Astrocyte (in vitro differentiated cells and primary cell): ENCODE measurements at places on chromosomes 4 and X.

GRCh38 chr4:3107691-3108121 is 33.2 kb downstream of the HTT start:
- H3K27ac ChIP-seq = peak overlapping the region; percentile 70
- DNase-seq = no peak
- H3K27me3 ChIP-seq = no peaks in the 10 kb centered on the region
- no peak overlapping the region for H3K4me3 ChIP-seq
- peaks cover 27% of the 10 kb centered on the region for H3K4me1 ChIP-seq

GRCh38 chrX:22360129-22360528 is 87.4 kb downstream of the CBLL2 start:
- no peak overlapping the region for H3K4me3 ChIP-seq
- H3K27ac ChIP-seq = no peak overlapping the region
- H3K27me3 ChIP-seq = no peaks in the 10 kb centered on the region

GRCh38 chr4:84530871-84531270 is 31.8 kb upstream of the NKX6-1 start:
- H3K27ac ChIP-seq = no peak overlapping the region
- no peaks in the 10 kb centered on the region for H3K36me3 ChIP-seq
- H3K4me3 ChIP-seq = no peak overlapping the region
- DNase-seq = peak; percentile 11

GRCh38 chrX:133645977-133646718 is 230.9 kb upstream of the GPC4 start:
- DNase-seq = peak; percentile 82
- H3K36me3 ChIP-seq = no peaks in the 10 kb centered on the region
- no peak overlapping the region for H3K4me3 ChIP-seq
